ENCODE measurements at places on chromosomes 16 and 17.

DNA sequence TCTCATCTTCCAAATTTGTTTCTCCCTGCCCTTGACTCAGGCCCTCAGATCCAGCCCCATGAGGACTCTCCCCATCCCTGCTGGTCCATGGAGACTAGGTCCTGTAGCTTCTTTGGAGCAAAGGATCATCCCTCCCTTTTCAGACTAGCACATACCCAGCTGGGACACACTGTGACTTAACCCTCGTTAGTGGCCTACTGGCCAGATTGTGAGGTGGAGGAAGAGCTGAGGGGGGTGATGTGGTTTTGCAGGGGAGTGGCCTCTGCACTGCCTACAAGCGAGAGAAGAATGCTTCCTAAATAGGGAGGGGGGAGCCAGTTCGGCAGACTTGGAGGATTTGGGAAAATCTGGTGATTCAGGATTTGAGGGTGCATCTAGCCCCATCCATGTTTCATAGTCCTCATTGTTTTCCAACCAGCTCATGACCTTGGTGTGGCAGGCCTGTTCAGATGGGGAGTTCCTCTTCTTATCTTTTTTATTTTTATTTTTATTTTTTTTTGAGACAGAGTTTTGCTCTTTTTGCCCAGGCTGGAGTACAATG is 47.8 kb upstream of the SLC47A1 start:
- peaks cover 35% of the 10 kb centered on the region for H3K4me1 ChIP-seq
- no peaks in the 10 kb centered on the region for H3K36me3 ChIP-seq
- H3K4me3 ChIP-seq: no peak overlapping the region
- no peaks in the 10 kb centered on the region for H3K27me3 ChIP-seq

- H3K36me3 ChIP-seq: peaks cover 6% of the 10 kb centered on the region
- H3K4me1 ChIP-seq: peaks cover 15% of the 10 kb centered on the region
- no peak overlapping the region for H3K27ac ChIP-seq
- H3K4me3 ChIP-seq: no peak overlapping the region
Observed at GRCh38 chr17:37117373-37118142, 168.8 kb downstream of the AATF start.

GRCh38 chr16:23907903-23908302 is 72.1 kb downstream of the PRKCB start:
- no peaks in the 10 kb centered on the region for H3K36me3 ChIP-seq
- DNase-seq: no peak
- H3K4me1 ChIP-seq: no peaks in the 10 kb centered on the region
- no peak overlapping the region for H3K4me3 ChIP-seq

- no peak overlapping the region for H3K27ac ChIP-seq
- DNase-seq: peak; percentile 45
- H3K27me3 ChIP-seq: no peaks in the 10 kb centered on the region
- no peaks in the 10 kb centered on the region for H3K36me3 ChIP-seq
Observed at GRCh38 chr17:67689534-67690177, 28.1 kb upstream of the NOL11 start.

DNA sequence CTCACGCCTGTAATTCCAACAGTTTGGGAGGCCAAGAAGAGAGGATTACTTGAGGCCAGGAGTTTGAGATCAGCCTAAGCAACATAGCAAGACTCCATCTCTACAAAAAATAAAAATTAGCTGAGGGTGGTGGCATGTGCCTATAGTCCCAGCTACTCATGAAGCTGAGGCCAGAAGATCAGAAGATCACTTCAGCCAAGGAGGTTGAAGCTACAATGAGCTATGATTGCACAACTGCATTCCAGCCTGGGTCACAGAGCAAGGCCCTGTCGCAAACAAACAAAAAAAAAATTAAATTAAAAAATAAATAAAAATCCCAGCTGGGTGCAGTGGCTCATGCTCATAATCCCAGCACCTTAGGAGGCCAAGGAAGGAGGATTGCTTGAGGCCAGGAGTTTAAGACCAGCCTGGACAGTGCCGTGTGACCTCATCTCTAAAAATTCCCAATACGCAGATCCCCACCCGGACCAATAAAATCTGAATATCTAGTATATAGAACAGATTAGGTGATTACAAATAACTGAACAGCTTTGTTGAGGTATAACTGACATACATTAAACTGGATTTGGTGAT is 18.2 kb upstream of the ATF7IP2 start:
- H3K27ac ChIP-seq: no peak overlapping the region
- DNase-seq: no peak
- no peaks in the 10 kb centered on the region for H3K36me3 ChIP-seq
- no peaks in the 10 kb centered on the region for H3K4me1 ChIP-seq
- no peak overlapping the region for H3K4me3 ChIP-seq

GRCh38 chr16:13056607-13057006 is 155.2 kb downstream of the SHISA9 start:
- H3K4me1 ChIP-seq: no peaks in the 10 kb centered on the region
- no peak overlapping the region for H3K4me3 ChIP-seq
- no peaks in the 10 kb centered on the region for H3K36me3 ChIP-seq
- no peaks in the 10 kb centered on the region for H3K27me3 ChIP-seq
- no peak for DNase-seq

DNA sequence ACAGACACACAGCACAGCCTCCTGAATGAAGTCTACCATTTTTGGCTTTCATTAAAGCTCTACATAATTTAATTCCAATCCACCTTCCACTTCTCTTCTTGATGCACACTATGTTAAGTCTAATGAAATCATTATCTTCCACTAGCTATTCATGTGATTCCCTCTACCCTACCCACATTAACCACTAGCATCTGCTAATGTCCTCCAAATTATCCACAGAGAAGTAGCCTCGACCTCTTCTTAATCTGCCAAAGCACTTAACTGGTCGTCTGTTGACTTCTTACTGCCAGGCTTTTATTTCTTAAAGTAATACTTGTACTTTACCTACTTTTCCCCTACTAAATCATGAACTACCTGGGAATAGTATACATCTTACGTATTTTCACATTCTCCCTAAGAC is 91.8 kb downstream of the NCOR1 start:
- no peaks in the 10 kb centered on the region for H3K4me1 ChIP-seq
- H3K27ac ChIP-seq: no peak overlapping the region
- H3K4me3 ChIP-seq: no peak overlapping the region
- no peaks in the 10 kb centered on the region for H3K27me3 ChIP-seq

GRCh38 chr17:77772461-77772897 is 186.0 kb upstream of the TNRC6C start:
- DNase-seq: peak; percentile 32
